ENCODE measurements at places on chromosomes 13 and 19.

DNA sequence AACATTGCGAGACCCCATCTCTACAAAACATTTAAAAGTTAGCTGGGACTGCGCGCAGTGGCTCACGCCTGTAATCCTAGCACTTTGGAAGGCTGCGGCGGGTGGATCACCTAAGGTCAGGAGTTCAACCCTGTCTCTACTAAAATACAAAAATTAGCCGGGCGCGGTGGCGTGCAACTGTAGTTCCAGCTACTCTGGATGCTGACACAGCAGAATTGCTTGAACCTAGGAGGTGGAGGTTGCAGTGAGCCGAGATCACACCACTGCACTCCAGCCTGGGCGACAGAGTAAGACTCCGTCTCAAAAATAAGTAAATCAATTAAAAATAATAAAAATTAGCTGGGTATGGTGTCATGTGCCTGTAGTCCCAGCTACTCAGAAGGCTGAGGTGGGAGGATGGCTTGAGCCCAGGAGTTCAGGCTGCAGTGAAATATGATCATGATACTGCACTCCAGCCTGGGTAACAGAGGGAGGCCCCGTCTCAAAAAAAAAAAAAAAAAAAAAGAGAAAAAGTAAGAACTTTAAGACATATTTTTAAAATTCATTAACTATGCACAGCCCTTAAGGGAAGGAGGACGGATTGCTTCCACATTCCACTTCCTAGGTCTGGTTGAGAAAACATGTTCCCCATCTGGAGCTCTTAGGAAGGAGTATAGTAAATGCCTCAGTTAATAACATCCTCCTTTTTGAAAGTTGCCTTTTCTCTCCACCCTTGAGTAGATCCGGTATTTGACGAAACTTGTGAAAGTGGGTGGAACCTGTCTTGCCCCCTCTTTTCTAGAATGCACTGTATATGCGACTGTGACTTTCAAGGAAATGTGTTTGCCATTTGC lies 26.1 kb downstream of the EXOC3L2 start:
- DNase-seq, result no peak

- no peak for DNase-seq
Measured at GRCh38 chr13:21124852-21125251, 51.5 kb downstream of the SKA3 start.

DNA sequence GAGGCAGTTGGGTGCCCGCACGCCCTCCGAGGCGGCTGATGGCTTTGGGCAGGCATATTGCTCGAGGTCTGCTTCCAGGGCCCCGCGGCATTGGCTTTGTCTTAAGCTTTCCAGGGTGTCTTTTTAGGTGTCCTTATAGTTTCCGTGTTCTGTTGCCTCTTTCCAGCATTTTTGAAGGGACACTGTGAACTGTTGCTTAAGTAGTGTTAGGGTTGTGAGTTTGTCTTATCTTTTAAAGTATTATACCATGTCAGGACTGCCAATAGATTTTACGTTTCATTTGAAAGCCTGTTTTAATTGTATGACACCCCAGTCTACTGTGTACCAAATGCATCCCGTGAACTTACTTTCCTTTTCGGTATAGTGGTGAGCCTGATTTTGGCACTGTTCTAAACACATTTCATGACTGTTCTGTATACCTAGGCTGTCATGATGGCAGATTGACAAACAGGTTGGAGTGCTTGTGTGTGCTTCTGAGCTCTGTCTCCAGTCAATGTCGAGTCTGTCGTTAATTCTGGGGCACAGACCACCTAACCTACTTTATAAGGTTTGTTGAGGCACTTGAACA lies 656 bp downstream of the PCCA start:
- DNase-seq, result no peak

GRCh38 chr13:111514610-111515306 lies 194.3 kb downstream of the TEX29 start:
- DNase-seq, result no peak

DNA sequence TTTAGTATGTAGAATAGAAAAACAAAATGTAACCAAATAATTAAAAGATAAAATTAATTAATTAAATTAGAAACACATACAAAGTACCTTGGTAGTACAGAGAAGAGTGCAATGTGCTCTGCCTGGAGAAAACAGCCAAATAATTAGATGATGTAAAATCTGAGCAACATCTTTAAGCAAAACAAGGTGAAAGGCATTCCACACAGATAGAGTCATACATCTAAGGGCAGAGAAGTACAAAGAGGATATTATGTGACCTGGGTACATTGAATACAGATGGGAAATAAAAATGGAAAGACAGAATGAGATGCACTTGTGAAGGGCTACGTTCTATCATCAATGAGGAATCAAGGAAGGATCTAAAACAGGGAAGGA lies 25.2 kb upstream of the FNDC3A start:
- DNase-seq, result no peak

GRCh38 chr19:3968556-3969434 lies 2.1 kb downstream of the DAPK3 start:
- no peak for DNase-seq

- DNase-seq, result no peak
Measured at GRCh38 chr19:19040417-19040816, 7.0 kb downstream of the ARMC6 start.

DNA sequence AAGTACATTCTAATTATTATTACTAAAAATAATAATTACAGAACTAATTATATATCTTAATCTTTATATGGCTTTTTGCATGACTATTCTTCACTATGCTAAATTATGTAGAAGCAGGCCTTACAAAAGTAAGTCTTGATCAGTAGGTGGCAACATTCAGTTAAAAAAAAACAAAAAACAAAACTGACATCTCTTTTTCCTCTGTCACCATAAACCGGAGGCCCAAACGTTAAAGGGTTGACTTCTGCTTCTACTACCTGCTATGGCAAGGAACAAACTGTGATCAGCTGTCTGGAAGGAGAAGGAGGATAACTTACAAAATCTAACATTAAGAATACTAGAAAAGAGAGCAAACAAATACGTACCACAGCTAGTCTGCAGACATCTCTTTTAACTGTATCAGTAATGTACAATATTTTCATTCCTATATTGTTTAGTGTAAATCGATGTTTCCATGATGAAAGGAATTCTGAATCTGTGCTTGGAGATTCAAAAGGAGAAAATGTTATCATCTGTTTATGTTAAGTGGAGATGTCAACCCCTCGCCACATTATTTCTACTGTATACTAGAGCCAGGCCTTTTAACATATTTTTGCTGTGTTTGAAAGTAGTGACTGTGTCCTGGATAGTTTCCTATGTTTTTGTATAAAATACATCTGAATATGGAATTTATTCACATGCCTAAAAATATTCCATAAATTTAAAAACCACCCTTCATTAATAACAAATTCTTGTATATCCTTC lies 1525.4 kb downstream of the SLITRK1 start:
- DNase-seq, result no peak
